ENCODE measurements at places on chromosomes 2 and 18.

- no peak for DNase-seq
Observed at GRCh38 chr2:227799202-227799601, 14.4 kb upstream of the CCL20 start.

DNA sequence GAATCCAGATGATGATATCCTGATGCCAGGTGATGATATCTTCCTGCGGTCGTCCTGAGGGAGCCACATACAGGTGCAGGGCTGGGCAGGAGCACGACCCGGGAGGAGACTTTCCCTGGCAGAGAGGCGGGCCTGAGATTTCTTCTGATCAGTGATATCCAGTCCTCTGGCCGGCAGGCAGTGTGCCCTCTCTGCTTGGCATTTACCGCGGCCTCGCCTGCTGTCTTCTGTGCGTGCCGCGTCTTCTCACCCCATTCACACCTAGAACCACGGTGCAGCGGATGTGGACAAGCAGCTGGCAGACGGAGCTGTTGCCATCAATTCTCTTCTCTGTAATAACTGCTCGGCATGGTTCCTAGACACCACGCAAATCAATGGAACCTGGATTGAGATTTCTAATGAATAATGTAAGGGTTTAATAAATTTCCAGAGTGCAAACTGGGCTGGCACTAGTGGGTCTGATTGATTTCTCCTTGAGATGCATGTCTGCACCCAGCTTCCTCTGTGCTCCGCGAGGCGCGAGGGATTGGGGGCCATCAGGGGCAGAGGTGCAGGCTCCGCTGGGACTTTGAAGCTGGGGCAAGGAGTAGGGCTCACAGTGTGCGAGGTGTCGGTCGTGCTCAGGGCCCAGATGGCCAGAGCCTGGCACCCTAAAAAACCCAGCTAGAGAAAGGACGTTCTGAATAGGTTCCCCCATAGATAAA lies 208.9 kb upstream of the HDAC4 start:
- no peak for DNase-seq

DNA sequence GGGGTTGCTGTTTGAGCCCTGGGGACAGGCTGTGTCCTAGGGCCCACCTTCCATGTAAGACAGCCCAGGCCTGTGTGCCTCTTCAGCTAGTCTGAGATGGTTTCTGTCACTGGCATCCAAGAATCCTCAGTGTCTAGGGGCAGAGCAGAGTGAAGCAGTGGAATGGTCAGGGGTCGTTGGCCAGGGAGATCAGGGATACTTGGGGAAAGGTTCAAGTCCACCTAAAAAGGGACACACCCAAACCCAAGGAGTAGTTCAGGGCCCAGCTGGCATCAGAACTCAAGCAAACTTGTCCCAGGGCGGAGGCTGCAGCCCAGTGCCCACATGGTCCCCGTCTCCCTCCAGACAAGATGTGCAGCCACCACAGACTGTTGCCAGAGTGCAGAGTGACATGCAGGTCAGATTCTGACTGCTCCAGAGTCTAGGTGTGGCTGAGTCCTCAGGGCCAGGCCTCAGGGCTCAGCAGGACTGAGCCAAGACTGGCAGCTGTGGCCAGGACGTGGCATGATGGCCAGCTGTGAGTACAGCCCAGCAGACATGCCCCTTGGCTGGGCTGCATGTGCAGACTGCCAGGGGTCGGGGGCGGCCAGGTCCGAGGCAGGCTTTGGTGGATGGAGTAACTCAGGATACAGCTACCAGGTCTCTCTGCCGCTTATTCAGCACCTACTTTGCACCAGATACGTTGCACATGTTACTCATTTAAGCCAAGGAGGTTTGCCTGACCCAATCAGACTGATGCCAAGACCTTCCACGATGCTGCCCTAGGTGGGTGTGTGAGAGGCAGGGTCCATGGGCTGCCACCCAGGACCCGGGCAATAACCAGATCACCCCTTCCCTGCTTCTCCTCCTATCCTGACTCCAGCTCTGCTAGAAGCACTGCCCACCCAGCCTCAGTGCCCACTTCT lies 146.6 kb downstream of the SMAD7 start:
- DNase-seq = no peak

DNA sequence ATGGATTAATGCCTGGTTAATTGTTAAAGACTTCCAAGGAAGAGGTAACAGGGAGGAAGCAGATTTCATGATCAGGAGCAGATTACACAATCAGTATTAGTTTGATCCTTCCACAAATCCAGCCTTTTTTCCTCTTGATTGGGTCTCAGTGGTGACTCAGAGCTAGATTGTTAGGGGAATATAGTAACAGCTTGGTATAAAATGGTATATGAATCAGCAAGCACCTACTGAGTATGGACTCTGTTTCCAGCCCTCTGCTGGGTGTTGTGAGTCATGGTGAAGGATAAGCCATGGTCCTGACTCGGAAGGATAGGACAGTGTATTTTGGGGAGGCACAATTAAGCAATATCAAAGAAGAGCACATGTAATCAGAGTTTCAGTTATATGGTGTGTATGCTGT lies 272.4 kb upstream of the DPP10 start:
- DNase-seq = no peak

GRCh38 chr2:225114786-225115323 lies 72.6 kb upstream of the DOCK10 start:
- no peak for DNase-seq

DNA sequence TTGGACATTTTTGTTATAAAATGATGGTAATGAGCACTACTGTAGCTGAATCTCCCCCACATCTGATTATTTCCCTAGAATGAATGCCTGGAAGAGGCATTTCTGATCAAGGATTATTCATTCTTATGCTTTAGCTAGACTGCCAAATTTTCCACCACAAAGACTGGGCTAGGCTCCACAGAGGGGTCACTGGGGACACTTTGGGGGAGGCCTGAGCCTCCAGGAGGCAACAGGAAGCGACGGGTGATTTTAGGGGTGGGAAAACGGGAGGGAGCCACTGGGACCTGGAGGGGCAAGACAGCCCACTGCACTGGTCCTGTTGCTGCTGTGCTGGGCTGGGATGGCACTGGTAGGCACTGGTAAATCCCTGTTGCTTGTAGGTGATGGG lies 2.4 kb upstream of the ASB1 start:
- DNase-seq = no peak

- no peak for DNase-seq
Observed at GRCh38 chr18:7174344-7175095, 56.4 kb upstream of the LRRC30 start.

GRCh38 chr2:213185147-213185822 lies 33.9 kb upstream of the IKZF2 start:
- no peak for DNase-seq

DNA sequence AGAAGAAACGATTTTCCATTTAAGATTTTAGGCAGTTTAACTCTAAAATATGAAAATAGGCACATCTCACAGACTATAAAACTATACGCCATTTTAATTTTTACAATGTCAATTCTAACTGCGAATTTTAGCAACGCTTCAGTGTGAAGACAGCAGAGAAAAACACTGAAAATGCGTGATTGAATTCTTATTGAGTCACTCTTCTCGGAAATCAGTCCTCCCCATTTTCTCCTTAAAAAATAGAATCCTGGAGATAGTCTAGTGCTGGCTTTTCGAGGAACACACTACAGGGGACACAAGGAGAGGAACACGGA lies 373 bp upstream of the TAF4B start:
- no peak for DNase-seq

DNA sequence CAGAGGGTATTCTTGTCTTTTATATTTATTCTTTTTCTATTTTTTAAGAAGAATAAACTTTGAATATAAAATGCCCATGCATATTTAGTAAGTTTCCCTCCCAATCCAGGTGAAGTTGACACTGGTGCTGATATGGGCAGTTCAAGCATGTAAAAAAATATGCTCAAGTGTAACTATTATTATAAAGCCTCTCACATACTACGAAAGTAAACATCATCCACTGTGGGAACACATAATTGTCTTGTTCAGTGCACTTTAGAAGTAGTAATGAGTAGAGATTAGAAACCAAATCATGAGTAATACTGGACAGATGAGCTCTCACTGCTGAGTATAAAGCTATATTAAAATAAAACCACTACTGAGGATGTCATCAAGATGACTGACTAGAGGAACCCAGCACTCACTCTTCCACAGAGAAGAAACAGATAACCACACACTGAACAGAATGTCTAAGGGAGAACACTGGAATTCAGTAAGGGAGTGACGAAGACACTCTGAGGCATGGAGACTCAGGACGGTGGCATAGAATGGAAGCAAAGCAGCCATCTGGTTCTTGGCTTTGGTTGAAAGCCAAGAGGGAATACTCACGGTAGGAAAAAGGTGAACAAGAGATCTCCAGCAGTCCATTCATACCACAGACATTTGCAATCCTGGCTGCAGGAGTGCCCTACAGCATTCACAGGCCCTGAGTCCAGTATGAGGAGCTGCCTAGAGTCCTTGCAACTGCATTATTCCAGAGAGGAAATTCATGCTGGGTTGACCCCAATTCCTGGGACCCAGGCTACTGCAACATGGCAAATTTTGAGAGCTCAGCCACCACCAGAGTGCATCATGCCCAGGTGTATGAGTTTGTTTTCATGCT lies 9.5 kb upstream of the FAM110C start:
- DNase-seq = no peak

- no peak for DNase-seq
Observed at GRCh38 chr2:213125646-213126347, 25.6 kb downstream of the IKZF2 start.

- DNase-seq = no peak
Observed at GRCh38 chr18:55252901-55253300, 293.6 kb upstream of the CCDC68 start.

DNA sequence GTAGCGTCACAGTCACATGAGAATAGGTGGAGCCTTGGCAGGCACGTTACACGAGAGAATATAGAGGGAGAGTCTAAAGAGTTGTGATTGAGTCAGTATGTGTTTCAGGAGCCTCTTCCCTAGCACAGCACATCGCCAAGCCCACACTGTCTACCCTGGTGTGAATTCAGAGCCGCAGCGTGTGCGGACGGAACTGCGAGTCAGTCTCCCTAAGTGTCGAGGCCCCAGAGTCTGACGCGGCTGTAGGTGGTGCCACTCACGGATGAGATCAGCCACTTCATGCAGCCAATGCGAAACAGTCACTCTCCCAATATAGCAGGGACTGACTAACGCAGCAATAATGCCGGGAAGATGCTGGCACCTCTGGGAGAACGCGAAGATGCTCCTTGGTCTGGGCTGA lies 587.3 kb upstream of the ID2 start:
- DNase-seq = no peak

DNA sequence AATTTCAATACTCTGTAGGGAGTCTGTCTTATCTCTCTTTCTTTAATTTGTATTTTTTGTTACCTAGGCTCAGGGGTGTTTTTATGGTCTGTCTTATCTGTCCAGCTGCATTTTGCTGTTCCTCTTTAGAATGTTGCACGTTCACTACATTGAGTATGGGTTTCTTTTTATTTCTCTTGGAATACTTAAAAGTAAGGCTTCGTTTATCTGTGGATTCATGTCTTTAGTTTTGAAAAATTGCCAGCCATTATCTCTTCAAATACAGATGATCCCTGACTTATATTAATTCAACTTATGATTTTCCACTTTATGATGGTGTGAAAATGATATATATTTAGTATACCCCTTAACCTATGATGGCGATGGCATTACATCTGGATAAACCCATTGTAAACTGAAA lies 26.9 kb downstream of the CARF start:
- no peak for DNase-seq

GRCh38 chr18:23281626-23282436 lies 146.5 kb downstream of the CABLES1 start:
- no peak for DNase-seq

GRCh38 chr18:23189768-23190661 lies 54.7 kb downstream of the CABLES1 start:
- no peak for DNase-seq

DNA sequence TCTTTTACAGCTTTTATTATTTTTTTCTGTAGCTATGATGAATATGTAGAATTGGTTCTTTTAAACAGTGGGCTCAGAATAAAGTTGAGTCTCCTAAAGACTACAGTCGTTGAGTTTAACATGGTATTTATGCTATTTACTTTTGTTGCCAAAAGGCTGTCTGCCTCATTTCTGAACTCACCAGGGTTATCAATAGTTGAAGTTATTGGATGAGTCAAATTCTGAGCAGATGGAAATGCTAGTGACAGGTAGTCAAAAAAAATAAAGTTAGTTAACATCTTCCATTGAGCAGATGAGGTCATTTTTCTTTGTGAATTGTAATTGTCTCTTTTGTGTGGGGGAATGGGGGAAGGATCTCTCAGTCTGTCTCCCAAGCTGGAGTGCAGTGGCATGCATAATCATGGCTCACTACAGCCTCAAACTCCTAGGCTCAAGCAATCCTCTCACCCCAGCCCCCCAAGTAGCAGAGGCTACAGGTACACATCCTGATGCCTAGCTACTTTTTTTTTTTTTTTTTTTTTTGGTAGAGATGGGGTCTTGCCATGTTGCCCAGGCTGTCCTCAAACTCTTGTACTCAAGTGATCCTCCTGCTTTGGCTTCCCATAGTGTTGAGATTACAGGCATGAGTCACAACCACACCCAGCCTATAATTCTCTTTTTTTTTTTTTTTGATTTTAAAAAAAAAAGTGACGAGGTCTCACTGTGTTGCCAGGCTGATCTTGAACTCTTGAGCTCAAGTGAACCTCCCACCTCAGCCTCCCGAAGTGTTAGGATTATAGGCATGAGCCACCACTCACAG lies 8.9 kb downstream of the PAPOLG start:
- no peak for DNase-seq

DNA sequence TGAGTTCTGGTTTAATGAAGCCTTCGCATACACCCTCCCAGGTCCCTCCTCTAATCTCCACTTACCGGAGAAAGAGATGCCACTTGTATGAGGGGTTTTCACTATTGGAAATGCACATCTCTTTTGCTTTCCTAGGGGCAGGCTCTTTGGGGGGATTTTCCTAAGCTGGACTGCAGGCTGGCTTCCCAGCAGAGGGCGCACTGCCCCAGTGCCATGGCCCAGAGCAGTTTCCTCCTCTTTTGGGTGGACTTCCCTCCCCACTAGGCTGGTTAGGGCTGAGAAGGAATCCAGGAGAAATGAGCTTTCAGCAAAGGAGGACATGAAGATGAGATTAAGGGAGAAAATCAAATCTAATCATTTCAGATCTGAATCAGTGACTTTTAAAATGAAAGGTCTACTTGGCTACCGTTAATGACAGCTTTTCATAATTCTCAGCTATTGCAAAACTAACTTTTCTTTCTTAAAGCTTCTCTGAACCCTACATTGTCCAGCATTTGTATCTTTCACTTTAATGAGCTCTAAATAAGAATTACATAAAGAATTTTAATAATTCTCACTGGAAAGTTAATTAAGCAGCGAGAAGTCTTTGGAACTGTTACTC lies 784.1 kb upstream of the FANCL start:
- peak; percentile 48 for DNase-seq

DNA sequence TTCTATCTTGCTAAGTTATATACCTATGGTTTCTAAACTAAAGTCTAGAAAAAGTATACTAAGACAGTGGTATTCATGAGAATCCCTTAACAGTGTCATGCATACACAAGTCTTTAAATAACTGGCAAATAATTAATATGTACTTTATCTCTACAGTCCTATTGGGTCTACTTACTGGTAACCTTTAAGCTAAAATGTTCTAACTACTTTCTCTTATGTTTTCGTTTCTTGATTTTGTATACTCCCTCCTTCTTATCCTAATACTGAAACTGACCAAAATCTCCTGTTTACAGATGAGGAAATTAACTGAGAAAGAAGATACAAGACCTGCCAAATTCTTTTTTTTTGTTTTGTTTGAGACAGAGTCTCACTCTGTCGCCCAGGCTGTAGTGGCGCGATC lies 74.6 kb downstream of the CCDC88A start:
- no peak for DNase-seq

GRCh38 chr2:107932488-107932887 lies 53.8 kb upstream of the SLC5A7 start:
- DNase-seq = no peak

- DNase-seq = no peak
Observed at GRCh38 chr2:181892799-181893435, 1.4 kb downstream of the ITPRID2 start.

GRCh38 chr18:74040459-74041332 lies 106.9 kb downstream of the FBXO15 start:
- peak; percentile 79 for DNase-seq
